ENCODE measurements at places on chromosomes 2 and 18.

- peak; percentile 93 for DNase-seq
These were observed 86.6 kb downstream of the DTNB start for GRCh38 chr2:25586726-25587144.

DNA sequence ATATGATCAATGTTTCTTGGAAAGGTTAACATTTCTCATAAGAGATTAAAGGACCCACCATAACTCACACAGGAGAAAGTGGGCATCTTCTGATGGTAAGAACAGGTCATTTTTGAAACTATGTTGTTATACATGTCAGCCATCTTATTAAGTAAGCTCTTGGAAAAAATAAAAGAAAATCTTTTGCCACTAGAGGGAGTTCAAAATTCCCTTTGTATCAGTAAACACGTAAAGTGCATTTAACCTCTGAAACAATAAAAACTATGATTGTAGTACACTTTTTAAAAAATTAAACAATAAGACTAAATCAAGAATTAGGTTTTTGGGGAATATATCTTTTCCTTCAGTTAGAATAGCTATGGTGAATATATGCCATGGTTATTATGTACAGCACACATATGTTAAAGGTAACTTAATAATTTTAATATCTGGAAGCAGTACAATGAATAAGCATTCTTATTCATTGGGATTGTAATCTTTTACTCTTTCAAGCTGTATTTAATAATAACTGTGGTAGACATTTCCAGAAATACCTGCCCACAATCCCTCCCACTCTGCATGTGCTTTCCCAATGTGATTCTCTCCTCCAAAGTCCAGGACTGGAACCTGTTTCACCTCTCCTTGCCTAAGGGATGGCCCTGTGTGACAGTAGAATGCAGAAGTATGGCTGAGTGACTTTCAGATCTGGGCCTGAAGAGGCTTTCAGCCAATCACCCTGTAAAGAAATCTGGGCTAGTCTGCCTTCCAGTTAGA is 64.2 kb downstream of the RBMS1 start:
- peak; percentile 35 for DNase-seq

DNA sequence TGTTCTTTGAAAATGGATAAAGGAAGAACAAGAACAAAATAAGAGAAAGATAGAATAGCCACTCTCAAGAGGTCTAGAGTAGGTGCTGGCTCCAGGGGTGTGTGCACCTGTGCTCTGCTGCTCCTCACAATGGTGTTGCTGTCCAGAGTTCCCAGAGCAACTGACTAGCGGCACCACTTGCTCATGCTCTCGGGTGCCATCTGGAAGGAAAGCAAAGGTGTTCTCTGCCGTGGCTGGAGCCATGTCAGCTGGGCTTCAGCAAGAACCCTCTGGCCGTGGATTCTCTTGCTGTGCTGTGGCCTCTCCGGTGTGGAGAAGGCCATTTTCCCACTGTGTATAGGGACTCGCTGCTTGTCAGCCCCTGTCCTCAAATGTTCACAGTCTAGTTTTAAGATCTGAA is 114.6 kb upstream of the TEX51 start:
- DNase-seq: no peak

- no peak for DNase-seq
These were observed 1.6 kb upstream of the ARHGEF4 start for GRCh38 chr2:130834931-130835765.

- DNase-seq: no peak
These were observed 350 bp upstream of the RNF138 start for GRCh38 chr18:32091325-32091723.

DNA sequence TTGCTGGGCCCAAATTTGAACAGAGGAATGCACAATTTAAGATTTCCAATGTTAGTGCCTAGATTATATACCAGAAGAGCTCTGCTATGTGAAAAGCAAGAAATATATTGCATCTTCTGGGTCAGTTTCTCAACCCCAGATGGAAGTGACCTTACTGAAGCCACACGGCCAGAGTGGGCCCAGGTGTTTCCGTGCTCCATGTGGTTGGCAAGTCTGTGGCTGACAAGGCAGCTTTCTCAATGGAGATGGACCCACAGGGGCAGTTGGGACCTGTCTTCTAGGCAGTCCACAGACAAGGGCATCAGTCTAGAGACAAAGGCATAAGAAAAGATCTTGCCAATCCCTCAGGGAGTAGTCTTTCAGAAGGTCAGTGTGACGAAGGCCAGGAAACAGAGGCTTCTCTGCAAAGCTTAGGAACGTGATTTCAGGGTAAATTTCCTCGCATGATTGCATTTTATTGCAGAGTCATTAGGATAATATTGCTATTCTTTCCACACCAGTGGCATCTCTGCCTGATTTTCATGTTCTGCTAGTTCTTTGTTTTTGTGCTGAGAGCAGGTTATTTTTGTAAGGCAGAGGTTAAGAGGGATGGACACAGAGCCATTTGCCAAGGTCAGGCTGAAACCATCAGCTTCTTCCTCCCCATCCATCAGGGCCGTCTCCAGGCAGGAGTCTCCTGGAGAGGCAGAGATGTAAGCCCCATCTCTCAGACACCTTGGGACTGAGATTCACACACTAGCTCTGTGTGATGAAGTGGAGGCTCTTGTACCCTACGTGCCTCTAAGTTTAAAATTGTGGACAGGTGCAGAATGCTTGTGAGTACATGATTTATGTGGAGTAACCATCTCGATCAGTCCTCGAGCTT is 202.1 kb downstream of the ANKRD30B start:
- no peak for DNase-seq

DNA sequence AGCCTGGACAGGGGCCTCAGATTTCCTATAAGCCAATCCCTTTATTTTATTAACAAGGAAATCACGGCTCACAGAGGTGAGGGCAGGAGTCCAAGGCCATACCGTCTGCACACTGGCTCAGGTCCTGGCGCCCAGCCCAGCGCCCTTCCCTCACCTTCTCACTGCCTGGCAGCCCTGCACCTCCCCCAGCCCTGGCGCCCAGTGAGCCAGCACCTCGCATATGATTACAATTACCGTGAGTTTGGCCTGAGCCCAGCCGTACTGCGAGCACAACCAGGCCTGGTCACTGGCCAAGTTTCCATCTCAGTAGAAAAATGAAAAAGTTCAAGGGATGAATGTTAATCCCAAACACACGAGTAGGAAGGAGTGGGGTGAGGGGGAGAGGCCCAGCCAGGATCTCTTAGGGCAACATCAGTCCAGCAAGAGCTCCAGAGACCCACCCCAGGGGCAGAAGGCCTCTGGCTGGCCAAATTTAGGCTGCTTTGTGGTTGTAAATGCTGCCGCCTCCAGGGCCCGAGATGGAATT is 68.4 kb downstream of the MCFD2 start:
- DNase-seq: no peak

DNA sequence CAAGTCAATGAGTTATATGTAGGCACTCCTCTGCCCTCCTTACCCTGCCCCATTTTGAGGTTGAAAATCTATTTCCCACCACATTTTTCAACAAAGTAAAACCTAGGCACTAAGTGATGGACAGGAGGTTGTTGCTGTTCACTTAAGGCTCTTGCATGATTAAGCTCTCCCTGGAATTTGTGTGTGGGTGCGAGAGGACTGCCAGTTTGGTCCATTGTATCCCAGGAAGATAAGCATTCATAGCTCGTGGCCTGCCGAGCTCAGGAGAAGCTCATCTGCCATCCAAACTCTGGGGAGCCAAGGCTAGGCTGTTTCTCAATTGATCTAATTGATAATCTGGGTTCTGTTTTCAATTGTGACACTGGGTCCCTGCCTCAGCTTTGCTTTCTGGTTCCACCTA is 4.7 kb upstream of the MAP4K4 start:
- DNase-seq: no peak

GRCh38 chr2:106061611-106062349 is 132.3 kb downstream of the UXS1 start:
- DNase-seq: no peak

- DNase-seq: no peak
These were observed 18.2 kb upstream of the GPR55 start for GRCh38 chr2:230942920-230943896.

GRCh38 chr2:12397854-12398253 is 318.9 kb upstream of the TRIB2 start:
- DNase-seq: peak; percentile 31

GRCh38 chr2:33210626-33211025 is 263.9 kb downstream of the LTBP1 start:
- no peak for DNase-seq
